ENCODE measurements at places on chromosomes 16 and 17.

GRCh38 chr17:66431910-66432309, 129.5 kb downstream of the PRKCA start:
- DNase-seq: no peak

DNA sequence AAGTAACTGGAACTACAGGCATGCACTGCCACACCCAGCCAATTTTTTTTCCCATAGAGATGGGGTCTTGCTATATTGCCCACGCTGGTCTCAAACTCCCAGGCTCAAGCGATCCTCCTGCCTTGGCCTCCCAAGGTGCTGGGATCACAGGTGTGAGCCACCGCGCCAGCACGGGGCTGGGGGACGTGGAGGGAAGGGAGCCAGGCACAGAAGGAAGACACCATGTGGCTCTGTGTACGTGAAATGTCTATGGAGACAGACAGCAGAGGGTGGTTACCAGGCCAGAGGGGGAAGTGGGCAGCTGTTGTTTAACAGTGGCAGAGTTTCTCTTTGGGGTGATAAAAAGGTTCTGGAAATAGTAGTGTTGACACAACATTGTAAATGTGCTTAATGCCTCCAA, 4.6 kb upstream of the PIEZO1 start:
- DNase-seq: no peak

DNA sequence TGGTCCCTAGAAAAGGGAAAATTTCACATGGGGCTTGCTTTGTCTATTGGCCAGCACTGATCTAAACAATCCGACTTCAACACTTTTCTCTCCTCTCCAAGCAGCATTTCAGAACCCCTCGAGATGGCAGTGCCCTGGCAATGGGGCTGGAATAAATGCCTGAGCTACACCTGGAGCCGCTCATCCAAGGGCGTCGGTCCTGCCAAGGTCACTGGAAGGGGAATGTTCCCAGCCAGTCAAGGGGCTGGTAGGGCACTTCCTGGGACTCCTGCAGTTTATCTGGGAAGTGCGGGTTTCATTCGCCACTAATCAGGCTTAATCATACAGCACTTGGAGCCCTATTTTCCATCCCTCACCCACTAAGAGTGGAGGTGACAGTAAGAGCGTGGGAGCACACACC, 17.1 kb downstream of the MEAK7 start:
- no peak for DNase-seq

DNA sequence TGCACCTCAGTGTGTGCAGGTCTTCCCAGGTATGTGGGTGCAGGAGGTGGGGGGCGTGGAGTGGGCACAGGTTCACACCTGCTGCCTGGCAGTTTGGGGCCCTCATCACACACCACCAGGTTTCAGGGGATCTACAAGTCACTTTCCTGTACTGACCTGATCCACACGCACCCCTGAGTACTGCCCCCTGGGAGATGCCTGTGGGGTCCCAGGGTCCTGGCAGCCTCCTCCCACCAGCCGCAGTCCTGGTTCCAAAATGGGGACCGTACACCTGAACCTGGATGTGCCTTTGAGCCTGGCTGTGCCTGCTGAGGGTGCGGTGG, 25.9 kb downstream of the RNF213 start:
- no peak for DNase-seq

DNA sequence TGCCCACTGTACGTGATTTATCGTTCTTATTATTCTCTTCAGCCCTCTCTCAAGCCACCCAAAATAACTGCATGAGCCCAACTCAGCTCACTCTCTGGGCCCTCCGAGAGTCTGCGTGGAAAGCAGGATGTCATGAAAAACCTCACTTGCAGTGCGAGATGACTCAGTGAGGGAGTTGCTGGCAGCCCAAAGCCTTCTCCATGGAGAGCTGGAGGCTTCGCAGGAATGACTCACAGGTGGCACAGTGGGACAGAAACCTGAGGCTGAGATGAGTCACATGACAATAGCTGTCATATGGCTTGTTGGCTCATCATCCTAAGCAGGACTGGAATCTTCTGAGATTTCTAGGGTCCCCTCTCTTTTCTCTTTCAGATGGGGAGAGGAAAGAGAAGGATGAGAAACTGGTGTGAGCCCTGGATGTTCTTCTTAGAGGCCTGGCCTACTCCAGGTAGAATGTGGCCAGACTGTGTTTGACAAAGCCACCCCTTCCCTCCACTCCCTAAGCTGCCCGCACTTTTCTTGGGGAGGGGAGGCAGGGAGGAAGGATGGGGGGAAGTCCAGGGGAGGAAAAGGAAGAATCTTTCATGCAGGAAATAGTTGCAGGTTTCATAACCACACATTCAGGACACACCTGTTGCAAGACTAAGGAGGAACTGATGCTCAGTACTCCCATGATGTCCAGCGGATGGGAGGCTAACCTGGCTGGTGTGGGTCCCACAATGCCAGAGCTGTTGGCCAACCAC, 160.6 kb upstream of the RPL38 start:
- DNase-seq: no peak

- no peak for DNase-seq
Measured at GRCh38 chr16:63804126-63804525, 1317.7 kb downstream of the CDH11 start.

Measured in activated CD8-positive, alpha-beta memory T cell treated with anti-CD3 and anti-CD28 coated beads for 1 hour (primary cell).